Chondrocyte (in vitro differentiated cells): ENCODE measurements at places on chromosomes 11 and 22.

DNA sequence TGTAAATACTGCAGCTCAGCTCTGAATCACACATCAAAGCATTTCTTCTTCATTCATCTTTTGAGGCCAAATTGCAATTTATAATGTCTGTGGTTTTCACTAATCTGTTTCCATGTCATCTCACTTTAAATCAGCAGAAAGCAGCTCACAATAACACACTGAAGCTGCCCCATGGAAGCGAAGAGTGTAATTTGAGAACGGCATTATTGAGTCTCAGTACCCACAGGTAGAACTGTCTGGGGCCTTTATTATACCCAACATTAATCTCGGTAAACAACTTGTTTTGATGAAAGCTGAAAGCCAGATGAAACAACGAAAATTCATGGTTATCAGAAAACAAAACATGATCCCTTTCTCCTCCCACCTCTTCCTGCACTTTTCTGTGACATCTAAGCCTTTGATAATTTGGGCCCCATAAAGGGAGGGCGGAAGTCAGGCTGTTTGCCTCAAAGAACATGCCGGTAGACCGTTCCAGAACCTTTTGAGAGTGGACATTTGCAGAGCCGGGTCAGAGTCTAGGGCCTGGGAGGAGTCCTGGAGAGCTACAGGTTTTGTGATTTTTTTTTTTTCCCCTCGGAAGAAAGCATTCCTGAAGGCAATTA, 68.2 kb upstream of the SESN3 start:
- DNase-seq: no peak

DNA sequence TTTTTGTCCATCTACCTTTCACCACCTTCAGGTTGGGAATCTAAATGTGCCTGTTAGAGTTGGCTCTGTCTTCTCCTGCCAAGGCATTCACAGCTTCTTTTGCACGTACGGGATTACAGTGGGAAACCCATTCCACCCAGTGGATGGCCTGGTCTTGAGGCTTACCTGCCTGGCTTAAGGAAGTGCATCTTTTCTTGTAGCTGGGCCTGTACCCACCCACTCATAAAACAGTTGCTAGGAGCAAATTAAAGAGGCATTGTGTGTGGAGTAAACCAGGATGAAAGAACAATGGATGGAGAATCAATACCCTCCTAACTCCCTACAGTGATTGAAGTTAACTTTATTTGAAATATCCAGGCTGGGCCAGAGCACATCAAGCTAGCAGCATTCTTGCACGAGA, 71.6 kb downstream of the TEAD1 start:
- DNase-seq: no peak

DNA sequence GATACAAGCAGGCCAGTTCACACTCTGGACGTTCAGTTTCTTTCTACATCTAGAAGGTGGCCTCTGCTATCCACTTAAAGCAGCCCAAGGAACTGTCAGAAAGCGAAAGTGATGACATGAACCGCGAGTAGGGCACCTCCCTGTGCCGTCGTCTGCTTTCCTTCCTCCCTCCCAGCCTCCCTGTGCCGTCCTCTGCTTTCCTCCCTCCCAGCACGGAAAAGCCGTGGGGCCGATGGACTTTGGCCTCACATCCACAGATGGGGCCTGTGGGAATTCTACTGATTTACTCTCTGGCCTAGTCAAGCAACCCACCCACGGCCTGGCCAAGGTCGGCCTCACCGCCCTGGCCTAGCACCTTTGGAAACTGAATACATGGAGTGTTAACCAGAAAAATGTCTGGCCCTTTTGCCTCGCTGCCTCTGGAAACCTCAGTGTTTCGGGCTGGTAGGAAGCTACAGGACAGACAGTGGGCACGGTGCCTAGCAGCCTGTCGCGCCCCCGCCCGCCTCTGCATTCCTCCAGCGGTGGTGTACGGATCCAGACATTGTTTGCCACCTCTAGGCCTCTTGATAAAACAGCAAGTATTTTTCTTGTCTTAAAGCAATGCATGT, 14.2 kb downstream of the PEX26 start:
- DNase-seq: no peak

DNA sequence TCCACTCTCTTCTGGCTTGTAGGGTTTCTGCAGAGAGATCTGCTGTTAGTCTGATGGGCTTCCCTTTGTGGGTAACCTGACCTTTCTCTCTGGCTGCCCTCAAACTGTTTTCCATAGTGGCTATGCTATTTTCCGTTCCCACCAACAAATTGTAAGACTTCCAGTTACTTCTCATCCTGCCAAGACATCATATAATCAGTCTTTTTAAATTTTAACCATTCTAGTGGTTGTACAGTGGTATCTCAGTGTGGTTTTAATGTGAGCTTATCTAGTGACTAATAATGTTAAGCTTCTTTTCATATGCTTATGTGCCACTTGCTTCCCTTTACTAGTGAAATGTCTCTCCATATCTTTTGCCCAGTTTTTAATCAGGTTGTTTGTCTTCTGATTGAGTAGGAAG, 13.6 kb upstream of the TRIM29 start:
- no peak for DNase-seq

DNA sequence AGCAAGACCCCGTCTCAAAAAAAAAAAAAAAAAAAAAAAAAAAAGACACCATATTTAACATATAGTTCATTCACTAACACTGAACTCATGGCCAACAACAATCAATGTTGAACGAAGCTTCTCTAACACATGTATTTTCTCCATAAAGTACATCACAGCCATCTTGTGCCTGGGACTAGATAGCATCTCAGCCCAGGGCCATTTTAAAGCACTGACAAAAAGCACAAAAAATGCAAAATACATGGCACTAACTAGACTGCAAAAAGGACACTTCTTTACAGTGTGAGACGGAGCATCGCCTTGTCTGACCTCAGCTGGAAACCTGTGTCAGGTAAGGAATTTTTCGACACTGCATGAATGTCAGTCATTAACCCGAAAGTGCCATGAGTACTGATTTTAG, 23.3 kb downstream of the KIAA0930 start:
- no peak for DNase-seq

DNA sequence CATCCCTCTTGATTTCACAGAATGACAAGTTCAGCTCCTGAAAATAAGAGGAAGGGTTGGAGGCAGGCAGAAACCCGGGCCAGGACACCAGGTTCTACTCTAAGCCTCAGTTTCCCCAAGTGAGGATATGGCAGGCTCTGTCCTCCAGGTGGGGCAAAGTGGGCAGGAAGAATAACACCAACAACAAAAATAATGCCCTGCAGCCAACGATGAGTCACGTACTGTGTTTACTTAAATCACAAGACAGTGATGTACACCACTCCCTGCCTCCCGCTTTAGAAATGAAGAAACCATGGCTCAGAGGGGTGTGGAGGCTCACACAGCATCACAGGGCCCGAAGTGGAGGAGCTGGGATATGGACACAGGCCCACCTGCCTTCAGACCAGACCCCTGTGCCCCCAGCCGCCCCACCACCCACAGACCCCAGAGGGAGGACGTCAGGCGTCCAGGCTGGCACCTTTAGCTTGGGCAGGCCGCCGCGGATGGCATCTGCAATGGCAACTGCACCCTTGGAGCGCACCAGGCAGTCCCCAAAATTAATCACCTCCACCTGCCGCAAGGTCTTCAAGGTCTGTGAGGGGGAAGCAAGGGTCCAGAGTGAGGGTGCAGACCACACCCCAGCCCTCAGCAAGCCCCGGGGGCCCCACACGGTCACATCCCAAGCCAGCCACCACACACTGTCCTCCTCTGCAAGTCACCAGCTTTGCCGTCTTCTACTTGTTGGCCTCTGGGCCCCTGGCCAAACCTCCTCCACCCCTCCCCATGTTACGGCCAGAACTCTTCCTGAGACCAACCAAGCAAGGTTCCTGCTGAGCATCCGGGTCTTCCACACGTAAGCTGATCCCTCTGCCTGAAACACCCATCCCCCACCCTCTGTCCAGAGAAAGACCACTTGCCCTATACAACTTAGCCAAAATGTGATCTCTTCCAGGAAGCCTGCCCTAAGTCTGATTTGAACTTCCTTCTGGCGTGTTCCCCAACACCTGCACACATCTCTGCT, 15.8 kb upstream of the CHADL start:
- no peak for DNase-seq

- DNase-seq: no peak
Observed at GRCh38 chr11:100832829-100833228, 145.7 kb downstream of the ARHGAP42 start.

- no peak for DNase-seq
Observed at GRCh38 chr11:112778091-112778876, 182.9 kb upstream of the NCAM1 start.

DNA sequence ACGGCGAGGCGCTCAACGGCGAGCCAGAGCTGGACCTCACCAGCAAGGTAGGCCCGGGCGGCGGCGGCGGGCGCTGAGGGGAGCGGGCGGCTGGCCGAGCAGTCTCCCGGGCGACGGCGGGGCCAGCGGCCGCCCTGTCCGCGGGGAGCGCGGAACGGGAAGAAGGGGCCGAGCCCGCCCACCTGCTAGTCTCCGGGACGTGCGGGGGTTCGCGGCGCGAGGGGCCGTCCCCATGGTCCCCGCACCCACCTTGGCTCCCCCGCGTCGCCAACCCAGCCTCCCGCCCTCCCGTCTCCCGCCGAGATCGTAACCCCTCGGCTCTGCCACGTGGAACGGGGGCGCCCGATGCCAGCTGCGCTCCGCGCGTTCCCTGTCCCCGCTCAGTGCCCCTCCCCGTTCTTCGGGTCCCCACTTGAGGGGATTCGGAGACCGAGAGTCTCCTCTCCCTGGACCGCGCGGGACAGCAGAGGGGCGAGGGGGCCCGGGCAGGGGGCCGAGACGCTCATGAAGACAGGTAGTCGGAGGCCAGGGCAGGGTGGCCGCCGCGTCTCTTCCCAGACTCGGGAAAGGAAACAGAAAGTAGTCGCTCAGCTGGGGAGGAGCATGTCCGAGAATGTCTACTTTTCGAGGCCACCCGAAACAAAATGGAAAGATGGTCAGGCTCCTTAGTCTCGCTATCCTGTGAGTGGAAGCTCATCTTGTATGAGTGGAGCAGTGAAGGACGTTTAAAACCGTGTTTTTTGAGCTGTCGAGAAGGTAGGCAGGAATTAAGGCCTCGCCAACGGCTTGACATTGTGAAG, 557 bp downstream of the GTPBP1 start:
- DNase-seq: no peak

GRCh38 chr11:117673602-117674001, 123.4 kb downstream of the DSCAML1 start:
- DNase-seq: no peak

GRCh38 chr22:42637555-42637954, 2.8 kb downstream of the ATP5MGL start:
- no peak for DNase-seq

DNA sequence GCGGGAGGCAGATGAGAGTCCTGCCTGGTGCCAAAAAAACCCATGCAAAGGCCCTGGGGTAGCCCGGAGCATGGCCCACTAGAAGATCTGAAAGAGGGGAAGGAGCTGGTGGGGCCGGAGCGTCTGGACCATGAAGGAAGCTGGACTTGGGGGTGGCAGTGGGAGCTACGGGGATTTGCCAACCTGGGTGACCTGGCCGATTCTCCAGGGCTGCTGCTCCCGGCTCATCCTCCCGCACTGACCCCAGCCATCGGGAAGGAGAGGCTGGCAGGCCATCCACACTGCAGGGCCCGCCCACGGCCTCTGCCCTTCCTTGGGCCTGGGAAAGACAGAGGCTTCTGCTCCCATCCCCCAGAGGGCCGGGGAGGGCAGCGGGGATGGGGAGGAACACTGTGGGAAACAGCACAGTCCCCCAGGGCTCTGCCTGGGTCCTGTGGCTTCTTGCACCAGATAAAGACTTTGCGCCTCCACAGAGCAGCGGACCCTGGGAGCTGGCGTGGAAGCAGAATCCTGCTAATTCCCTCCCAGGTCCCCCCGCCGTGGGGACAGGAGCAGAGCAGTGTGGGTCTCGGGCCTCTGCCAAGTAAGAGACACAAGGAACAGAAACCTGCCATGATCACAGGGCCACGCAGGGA, 87.1 kb upstream of the LINC01488 start:
- peak; percentile 66 for DNase-seq

- DNase-seq: no peak
Observed at GRCh38 chr22:45425531-45426265, 12.2 kb downstream of the RIBC2 start.

GRCh38 chr11:12599408-12600143, 74.6 kb upstream of the TEAD1 start:
- DNase-seq: no peak

DNA sequence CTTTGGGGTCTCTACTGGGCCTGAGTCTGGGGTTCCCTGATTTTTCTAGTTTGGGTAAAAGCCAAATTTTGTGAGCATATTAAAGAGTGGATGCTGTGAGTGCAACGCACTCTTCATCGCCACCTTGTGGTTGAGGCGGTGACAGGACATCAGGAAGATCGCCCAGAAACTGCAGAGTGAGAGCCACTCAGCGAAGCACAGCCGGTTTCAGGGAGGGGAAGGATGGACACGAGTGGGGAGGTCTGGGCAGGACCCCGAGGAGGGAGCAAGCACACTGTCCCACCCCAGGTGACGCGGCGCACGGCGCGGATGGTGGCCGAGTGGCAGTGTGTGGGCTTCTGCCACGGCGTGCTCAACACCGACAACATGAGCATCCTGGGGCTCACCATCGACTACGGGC, 9.1 kb downstream of the SELENOO start:
- DNase-seq: no peak

DNA sequence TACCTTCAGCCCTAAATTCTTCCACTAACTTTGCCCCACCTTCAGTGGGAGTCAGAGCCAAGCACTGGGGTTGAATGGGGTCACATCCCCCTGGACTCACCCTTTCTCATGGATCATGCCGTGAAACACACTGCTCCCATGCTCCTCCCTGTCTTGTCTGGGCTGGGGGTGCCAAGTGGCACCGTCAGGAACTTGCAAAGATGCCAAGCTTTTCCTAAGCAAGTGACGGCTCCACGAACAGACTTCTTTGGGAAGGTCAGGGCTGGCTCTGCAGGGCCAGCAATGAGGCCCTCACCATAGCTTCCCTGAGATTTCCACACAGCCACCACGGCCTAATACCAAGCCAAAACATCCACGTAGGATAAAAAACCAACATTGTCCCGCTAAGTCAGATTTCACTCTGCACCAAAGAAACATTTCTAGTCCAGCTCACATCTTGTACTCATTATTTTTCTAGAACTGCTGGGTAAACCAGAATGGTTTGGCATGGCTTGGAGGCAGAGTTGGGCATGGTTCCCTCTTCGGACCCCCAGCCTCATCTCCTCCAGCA, 76.5 kb downstream of the NAT10 start:
- DNase-seq: no peak

- no peak for DNase-seq
Observed at GRCh38 chr11:36791957-36792356, 193.9 kb upstream of the RAG2 start.

DNA sequence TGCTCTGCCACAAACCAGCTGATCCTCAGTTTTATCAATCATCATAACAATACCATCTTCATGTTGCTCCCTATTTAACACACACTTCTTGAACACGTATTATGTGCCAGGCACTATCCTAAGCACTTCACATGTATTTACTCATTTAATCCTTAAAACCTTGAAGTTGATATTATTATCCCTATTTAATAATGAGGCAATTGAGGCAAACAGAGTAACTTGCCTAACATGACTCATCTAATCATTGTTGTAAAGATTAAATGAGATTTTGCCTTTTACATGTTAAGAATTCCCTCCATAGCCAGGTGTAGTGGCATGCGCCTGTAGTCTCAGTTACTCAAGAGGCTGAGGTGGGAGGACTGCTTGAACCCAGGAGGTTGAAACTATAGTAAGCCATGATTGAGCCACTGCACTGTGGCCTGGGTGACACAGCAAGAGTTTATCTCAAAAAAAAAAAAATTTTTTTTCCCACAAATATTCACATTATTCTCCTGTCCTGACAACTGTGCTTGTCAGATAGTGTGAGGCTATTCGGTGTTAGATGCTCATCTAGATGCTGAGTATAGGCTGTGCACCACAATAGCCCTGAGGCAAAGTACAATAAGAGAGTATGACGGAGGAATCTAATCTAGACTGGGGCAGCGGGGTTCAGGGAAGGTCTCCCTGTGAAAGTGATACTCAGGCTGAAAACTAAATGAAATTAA, 13.4 kb downstream of the CKAP5 start:
- no peak for DNase-seq
